ENCODE measurements at places on chromosomes 3 and 15.

GRCh38 chr3:16522834-16523233 lies 9.3 kb upstream of the RFTN1 start:
- DNase-seq: no peak

DNA sequence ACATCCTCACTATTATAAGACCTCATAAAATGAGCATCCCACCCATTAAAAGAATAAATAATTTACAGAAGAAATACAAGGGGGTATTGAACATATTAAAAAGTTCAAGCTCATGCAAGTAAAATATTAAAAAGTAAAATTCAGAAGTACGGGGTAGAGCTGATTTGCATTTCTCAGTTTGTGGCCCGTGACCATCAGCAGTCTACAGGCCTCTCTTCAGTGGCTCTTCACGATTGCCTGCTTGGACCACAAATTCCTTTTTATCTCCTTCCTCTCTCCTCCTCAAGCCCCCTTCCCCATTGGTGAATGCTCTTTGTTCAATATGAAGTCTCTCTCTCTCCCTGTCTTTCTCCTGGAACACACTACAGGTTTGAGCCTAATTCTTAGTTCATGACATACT lies 19.1 kb downstream of the CYP8B1 start:
- DNase-seq: no peak

DNA sequence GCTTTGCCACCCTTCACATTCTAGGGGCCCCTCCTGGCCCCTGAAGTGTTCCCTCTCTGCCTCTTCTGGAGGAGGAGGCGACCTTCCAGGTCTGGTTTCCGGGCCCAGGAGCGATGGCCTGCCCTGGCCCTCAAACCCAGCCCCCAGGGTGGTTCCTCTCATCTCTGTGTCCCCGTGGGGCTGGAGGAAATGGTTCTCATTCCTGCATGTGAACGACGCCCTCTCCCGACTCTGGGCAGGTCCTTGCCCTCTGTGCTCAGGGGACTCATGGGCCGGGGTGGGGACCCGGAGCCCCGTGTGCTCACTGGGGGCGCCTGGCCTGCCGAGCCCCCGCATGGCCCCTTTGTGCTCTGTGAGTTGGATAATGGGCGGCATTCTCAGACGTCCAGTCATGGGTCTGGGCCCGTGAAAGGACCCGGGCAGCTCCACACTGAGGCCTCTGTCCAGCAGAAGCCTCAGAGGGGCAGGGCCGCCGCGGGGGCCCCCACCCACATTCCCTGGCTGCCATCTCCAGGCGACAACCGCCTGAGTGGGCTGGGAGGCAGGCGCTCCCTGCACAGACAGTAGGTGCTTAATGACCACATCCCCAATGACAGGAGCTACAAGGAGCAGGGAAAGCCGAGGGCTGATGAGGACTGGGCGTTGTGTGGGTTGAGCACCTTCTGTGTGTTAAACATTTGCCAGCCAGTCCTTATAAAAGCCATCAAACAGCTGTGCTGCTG lies 5.5 kb upstream of the PLXND1 start:
- DNase-seq: no peak

DNA sequence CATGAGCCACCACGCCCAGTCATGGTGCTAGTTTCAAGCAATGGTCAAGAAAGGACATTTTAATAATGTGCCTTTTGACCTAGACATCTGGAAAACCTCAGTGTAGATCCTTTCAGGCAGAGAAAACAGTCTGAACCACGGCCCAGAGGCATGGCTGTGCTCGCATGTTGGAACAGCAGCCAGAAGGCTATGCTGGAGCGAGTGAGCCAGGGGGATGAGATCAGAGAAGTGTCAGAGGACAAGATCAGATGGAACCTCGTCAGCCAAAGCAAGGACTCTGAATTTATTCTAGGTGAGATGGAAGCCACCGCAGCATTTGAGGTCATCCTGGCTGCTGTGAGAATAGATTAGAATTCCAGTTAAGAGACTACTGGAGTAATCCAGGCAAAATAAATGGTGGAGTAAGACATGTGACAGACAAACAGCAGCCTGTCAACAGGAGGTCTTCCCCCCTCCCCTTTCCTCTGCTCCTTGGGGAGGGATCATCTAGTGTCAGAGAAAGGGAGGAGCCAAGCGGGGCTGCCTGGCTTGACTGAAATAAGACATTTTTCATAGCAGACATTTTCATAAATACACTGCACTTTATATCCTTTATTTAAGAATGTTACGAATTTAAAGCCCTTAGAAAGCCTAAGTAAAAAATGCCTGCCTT lies 40.4 kb upstream of the ACKR4 start:
- no peak for DNase-seq

DNA sequence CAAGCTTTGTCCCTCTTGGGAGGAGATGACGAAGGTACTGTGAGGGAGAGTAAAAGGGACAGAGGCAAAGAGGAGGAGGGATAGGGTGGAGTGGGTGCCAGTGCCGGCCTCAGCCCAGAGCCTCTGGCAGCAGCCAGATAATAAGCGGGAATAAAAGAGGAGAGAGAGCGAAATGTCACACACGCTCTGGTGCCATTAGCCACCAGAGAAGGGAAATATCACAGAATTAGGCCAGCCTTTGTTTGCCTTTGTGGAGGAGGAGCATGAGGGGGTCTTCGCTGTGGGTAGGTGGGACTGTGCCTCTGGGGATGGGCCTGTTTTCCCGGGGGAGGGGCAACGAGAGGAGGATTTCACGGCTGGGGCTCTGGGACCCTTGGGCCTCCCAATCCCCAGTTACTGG lies 67.8 kb downstream of the LINGO1 start:
- DNase-seq: no peak

- DNase-seq: no peak
Observed at GRCh38 chr3:140455521-140456214, 222.2 kb upstream of the TRIM42 start.

DNA sequence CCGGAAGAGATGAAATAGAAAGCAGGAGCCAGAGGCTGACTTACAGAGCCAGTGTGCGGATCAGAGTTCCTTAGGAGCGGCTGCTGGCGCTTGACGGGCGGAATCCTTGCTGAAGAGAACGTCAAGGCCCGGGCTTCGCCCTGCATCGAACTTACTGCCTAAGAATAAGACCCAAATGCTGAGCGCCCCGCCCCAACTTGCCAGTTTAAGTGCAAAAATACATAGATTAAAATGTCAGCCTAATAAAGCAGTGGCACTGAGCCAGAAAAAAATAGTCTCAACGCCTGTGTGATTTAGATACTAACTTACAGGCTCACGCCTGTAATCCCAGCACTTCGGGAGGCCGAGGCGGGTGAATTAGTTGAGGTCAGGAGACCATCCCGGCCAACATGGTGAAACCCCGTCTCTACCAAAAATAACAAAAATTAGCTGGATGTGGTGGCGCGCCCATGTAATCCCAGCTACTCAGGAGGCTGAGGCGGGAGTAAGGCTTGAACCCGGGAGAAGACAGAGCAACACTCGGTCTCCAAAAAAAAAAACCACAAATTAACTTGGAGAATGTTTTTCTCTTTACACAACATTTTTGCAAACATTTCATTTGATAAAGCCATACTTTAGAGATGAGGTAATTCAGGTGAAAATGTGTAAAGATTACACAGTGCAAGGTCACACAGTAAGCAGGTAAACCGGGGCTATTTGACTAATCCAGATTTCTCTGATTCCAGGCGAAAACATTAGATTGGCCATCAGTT lies 1.2 kb upstream of the UBP1 start:
- no peak for DNase-seq

GRCh38 chr3:55194376-55194775 lies 266.5 kb upstream of the LRTM1 start:
- DNase-seq: no peak

DNA sequence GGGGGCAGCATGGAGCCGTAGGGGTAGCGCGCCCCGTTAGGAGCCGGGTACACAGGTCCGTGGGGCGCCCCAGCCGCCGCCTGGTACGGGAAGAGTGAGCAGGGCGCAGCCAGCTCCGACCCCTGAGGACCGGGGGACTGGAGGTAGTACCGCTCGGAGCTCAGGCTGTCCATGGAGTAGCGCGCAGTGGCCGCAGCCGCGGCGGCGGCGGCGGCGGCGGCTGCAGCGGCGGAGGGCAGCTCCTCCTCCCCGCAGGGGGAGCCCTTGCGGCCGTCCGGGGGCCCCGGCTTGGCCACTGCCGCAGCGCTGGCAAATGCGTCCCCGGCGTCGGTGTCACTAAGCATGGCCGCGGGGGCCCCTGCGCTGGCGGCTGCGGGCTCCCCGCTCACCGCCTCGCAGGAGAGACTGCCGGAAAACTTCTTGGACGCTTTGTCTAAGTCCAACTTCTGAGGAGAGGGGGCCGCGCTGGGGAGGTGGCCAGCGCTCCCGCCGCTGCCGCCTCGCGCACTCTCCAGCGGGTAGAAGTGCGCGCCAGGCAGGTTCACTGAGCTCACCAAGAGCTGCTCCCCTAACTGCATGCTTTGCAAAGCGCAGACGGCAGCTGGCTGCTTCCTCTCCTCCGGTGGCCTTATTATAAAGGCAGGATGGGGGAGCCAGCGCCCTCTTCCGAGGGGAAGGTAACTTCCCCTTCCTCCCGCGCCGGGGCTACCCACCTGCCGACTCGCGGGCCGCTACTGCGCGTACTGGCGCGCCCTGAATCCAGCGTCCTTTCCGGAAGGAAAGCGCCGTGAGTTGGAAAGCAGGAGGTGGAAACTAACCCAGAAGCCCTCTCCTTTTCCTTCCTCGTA lies at the start of gene EOMES:
Gene EOMES, minus strand, starts transcription at position 607 of the 848 bp plus-strand sequence. Its CDS starts 29 bp downstream, at position 578.
- peak; percentile 49 for DNase-seq

DNA sequence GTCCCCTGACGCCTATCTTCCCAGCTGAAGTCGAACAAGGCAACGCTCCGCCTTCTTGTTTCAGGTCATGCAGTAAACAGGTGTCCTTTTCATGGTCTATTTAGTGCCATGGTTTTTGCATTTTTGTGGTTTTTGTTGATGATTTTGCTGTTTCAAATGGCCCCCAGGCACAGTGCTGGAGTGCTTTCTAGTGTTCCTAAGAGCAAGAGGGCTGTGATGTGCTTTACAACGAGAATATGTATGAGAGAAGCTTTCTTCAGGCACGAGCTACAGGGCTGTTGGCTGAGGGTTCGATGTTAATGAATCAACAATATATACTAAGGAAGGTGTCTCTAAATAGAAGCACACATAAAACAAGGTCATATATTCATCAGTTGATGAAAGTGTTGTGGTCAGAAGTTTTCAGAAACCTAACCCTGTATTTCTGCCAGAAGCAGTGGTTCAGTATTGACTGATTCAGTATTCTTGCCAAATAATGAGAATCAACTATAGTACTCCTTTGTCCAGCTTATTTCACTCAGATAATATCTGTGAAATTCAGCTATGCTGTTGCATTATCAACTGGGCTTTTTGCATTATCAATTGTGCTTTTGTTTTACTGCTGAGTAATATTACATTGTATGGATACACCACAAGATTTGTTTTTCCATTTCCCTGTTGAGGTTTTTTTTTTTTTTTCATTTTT lies 18.5 kb downstream of the LIMD1 start:
- DNase-seq: no peak

DNA sequence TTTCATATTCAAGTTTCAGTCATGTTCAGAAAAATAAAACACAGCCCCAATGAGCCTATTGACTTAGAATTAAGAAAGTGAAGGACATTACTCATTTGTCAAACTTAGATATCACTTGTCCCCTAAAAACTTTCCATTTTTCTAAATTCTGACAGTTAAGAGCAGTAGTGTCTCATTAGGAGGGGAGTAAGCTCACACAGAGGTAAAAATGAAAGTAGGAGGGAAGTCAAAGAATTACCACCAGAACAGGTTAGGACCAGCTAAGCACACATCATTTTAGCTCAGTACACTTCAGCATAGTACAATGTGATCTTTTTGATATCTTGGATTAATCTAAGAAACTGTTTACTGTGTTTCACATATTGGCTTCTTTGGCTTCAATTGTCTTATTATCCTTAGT lies 64.3 kb downstream of the OSTN start:
- DNase-seq: no peak

Measured in stimulated activated CD8-positive, alpha-beta memory T cell treated with anti-CD3 and anti-CD28 coated beads, Interleukin-7, amount 100 ng/mL, for 4 hours (primary cell).